ENCODE measurements at places on chromosomes 6 and 20.

GRCh38 chr6:144730088-144730645 is 445.0 kb downstream of the UTRN start:
- no peak for DNase-seq

- no peak for DNase-seq
Observed at GRCh38 chr20:4455301-4455701, 266.4 kb upstream of the PRND start.

DNA sequence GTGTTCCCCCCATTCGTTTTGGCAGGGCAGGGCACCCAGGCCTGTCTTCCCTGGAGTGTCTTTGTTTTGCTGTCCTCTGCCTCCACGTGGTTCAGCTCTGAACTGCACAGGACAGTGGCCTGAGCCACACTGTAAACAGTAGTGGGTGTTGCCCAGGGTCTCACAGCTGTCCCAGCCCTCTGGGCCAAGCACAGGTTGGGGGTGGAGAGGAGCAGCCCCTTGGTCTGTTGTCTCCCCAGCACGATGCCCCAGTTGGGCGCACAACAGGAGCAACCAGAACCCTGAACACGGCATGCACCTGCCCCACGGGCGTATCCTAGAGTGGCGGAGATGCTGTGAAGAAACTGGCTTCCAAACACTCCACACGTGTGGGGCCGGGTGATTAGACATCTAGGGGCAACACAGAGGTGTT is 14.4 kb downstream of the CCDC167 start:
- DNase-seq: no peak

- DNase-seq: no peak
Observed at GRCh38 chr20:54156981-54157835, 16.6 kb downstream of the CYP24A1 start.

GRCh38 chr20:37516811-37517750 is 4.0 kb upstream of the NNAT start:
- DNase-seq: no peak

GRCh38 chr20:59043698-59044097 is 1.1 kb upstream of the PRELID3B start:
- no peak for DNase-seq

DNA sequence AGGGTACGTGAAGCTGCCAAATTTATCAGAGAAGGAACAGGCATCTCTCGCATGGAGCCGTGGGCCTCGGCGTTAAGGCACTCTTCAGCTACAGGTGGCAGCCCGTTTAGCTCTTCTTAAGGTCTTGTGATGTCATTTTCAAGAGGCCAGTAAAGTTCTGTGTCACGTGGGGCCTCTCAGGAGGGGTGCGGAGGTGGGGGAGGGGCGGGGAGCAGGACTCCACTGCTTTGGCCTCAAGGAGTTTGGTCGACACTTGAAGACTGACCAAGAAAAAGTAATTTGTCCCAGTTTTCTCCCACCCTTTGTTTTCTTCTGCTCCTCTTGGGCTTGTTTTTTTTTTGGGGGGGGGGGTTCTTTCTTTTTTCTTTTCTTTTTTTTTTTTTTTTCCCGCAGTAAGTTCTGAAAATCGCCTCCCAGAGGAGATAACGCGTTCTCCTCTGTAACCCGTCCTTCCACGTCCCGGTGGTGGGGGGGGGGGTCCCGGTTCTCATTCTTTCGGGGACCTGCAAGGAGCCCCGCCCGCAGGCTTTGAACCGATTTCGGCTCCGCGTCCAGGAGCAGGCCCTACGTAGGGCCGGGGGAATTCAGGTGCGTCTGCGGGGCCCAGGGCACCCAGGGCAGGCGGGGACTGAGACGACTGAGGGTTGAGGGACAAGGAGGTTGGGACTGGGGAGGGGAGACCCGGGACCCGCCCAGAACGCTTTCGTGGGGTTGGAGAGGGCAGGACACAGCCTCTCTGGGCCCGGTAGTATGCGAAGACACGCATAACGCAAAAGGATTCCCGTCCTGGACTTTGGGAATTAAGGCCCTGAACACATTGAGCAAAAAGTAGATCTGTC is 26.0 kb downstream of the GPX6 start:
- peak; percentile 48 for DNase-seq

DNA sequence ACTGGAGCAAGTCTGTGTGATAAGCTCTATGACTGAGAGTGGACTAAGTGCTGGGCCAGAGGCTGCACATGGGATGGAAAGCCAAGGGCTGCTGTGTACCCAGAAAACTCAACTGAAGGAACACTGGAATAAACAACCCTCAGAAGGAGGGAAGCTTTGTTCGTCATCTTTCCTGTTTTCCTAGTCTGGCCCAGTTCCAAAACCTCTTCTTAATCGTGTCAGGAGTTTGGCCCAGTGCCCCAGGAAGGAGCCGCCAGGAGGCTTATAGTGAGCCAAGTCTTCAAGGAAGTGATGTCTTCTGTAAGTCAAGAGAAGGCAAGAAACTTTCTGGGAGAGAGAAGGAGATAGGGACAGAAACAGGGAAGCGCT is 23.3 kb upstream of the TOP1 start:
- DNase-seq: peak; percentile 90

DNA sequence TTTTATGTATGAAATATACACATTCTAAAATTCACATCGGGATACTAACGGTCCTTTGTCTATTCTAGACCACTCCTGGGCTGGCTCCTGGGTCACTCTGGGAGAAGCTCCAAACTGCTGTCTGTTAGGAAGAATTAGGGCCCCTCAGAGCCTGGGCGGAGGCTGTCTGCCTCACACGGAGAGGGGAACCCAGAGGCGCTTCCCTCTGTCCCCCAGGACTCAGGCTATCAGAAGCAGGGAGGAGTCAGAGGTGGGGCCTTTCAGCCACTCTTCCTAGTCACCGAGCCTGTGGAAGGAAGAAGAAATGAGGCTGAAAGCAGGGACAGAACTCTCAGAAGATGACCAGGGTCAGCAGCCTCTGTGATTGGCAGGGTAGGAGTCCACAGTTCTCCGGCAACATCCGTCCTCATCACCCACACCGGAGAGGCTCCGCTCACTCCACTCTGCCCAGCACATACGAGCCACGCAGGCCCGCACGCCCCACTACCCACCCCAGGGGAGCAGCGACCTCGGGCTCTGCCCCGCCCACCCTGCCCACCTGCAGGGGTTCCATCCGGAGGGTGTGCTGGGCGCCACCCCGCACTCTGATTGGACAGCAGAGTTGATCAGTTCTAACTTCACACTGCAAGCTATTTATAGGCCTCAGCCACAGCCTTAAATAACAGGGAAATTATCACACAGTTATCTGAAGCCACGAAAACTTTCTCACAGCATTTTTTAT is 182.1 kb upstream of the AFDN start:
- no peak for DNase-seq

- no peak for DNase-seq
Observed at GRCh38 chr6:53284901-53285300, 63.8 kb downstream of the ELOVL5 start.

- peak; percentile 58 for DNase-seq
Observed at GRCh38 chr6:73565767-73566485, 45.1 kb upstream of the EEF1A1 start.

- no peak for DNase-seq
Observed at GRCh38 chr6:2264932-2265331, 19.5 kb upstream of the GMDS start.

- DNase-seq: no peak
Observed at GRCh38 chr6:121110733-121111132, 223.5 kb downstream of the TBC1D32 start.

DNA sequence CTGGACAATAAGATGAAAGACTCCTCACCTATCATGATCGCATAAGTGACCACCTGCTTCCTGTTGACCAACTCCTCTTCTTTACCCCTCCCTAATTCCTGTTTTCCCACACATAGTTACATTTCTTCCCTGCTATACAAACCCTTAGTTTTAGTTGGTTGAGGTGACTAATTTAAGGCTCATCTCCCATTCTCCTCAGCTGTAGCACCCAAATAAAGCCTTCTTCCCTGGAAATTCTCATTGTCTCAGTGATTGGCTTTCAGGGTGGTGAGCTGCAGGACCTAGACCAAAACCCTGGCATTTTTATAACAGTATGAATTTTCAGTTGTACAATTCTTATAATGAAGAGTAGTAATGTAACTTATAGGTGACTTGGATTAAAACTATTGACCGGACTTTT is 2.1 kb downstream of the FKBP1C start:
- no peak for DNase-seq

DNA sequence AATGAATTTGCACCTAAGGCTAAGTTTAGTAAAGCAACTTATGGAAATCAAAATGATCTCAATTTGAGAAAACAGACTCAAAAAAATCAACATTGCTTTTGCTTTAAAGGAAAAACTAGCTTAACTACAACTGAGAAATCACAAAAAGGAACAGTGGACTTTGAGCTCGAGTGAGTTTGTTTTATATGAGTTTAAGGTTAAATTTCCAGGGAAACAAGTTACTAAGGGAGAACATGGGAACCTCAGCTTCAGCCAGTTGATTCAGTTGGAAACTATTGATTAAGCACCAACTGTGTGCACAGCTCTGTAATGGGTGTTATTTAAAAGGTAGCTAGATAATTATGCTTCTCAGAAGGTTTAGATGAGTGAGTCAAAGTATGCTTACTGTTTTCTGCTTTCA is 85.7 kb downstream of the TBC1D7 start:
- no peak for DNase-seq

DNA sequence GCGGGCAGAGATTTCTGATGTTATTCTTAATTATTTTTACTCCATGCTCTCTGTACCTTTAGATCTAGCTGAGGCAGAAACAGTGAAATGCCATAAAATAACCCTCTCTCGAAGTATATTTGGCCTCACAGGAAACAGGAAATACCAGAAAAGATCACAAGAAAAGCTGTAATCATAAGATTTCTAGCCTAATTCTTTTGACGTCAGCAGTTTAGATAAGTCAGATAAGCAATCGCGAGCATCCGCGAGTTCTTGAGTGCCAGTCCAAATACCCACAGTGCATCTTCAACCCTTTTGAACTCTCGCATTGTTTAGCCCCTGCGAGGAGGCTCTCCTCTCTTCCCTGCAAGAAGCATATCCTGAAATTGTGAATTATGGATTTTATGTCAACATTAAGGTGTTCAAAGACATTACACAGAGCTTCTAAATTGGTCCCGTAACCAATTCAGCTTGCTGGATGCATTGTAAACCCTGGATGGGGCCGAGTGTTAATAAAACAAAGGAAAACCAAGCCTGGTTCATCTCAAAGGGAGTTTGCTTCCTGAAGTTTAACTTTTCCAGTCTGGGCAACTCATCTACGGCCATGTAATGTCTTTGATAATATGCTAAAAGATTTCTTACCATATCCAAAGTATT is 198.9 kb downstream of the MTFR2 start:
- peak; percentile 83 for DNase-seq

- DNase-seq: no peak
Observed at GRCh38 chr6:41639809-41640371, 1.6 kb downstream of the MDFI start.

DNA sequence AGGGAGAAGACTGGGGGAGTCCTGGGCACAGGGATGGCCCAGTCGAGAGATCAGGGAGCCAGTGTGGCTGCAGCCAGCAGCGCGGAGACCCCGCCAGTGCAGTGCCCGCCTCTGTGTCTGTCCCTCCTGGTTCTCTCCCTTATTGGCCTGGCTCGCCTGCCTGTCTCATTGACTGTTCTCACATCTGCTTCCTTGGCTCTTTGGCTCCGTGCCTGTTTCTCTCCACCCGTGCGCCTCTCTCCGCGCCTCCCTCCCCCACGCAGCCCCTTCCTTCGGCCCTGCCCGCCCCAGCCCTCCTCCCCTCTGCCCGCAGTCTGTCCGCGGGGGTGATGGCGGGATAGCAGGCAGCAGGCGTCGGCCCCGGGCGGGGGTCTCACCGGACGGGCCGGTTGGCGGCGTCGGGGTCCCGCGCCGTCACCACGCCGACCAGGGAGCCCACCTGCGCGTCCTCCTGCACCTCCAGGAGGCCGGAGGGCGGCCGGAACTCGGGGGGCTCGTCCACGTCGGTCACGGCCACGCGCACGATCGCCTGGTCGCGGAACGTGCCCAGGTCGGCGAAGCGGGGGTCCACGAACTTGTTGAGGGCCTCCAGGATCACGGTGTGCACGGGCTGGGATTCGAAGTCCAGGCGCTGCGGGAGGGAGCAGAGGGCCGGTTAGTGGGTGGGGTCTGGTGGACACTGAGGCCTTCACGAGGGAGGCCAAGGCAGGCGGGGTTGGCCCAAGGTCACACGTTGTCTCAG is 92.0 kb downstream of the CD40 start:
- no peak for DNase-seq

GRCh38 chr6:144193181-144193580 is 42.9 kb downstream of the STX11 start:
- no peak for DNase-seq

GRCh38 chr6:52574709-52575501 is 2.0 kb downstream of the TRAM2 start:
- DNase-seq: no peak

DNA sequence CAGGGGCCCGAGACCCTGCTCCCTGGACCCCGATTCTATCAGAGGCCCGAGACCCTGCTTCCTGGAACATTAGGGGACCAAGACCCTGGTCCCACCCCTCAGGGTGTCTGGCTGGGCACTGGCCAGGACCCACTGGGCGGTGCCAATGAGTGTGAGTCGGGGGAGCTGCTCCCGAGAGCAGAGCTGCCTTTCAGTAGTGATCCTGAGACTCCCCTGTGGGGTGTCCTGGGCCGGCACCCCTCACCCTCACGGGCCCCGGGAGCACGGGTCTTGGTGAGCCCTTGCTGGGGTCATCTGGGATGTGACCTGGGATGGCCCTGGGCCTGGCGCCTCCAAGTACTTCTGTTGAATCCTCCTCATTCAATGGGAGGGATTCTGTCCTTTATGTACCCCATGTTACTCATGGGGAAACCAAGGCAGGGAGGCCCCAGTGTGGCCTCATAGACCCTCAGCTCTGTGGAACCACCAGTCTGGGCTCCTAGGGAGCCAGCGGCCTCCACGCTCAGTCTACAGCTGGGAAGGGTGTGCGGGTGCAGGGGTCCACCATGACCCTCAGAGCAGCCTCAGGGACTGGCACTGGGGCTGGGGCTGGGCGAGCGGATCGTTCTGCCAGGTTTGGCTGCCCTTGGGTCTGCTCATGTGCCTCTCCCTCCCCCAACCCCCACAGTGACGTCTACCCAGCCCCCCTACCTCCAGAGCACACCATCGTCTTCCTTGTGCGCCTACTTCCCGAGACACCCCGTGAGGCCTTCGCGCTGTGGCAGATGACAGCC is 25.6 kb downstream of the COL20A1 start:
- DNase-seq: no peak

GRCh38 chr6:125631165-125631564 is 118.3 kb upstream of the HEY2 start:
- DNase-seq: no peak

DNA sequence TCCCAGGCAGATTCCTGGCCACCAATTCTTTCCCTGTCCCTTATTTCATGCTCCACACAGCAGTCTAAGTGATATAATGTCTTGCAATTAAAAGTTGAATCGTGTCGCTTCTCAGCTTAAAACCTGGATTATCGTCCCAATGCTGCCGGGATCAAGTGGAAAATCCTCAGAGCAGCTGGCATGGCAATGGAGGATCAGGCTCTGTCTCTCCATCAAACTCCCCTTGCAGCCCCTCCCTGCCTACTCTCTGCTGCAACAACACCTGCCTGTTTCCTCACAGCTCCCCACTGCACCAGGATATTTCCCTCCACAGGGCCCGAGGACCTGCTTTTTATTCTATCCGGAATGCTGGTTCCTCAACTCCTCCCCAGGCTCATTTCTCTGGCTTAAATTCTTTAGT is 277.1 kb downstream of the SYNE1 start:
- no peak for DNase-seq

GRCh38 chr6:15441215-15441868 is 195.5 kb downstream of the JARID2 start:
- DNase-seq: peak; percentile 95

GRCh38 chr20:31923388-31924331 is 28.2 kb downstream of the PDRG1 start:
- no peak for DNase-seq
